ENCODE measurements at places on chromosomes 2 and 18. TPM values are rescaled to one million over a fixed set of nuclear protein-coding genes. Genes with fewer than 3 reads are reported as not detected.

Gene TSPYL6
- total RNA-seq: not detected

Gene COBLL1
- total RNA-seq: 222 TPM

Gene STPG4
- total RNA-seq: 1.0 TPM

Gene FOXI3
- total RNA-seq: not detected

Measured in activated B cell treated with CpG ODN at 0.5 μM for 24 hours (primary cell).